ENCODE measurements at places on chromosomes 4 and X.
A peak's percentile ranks its signal among the peaks of the same experiment; 100 is the strongest.

GRCh38 chr4:157795495-157795894 is 377.3 kb downstream of the GASK1B start:
- DNase-seq, result no peak

- no peak for DNase-seq
These were observed 36.4 kb upstream of the CD99 start for GRCh38 chrX:2654436-2655340.

DNA sequence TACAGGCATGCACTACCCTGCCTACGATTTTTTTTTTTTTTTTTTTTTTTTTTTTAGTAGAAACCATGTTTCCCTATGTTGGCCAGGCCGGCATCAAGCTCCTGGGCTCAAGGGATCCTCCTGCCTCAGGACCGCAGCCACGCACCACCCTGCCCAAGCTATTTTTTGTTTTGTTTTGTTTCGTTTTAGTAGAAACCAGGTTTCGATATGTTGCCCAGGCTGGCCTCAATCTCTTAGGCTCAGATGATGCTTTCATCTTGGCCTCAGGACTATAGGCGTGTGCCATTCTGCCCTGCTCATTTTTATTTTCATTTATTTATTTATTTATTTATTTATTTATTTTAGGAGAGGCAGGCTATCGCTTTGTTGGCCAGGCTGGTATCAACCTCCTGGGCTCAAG is 1.2 kb upstream of the SSX3 start:
- no peak for DNase-seq

- DNase-seq, result no peak
These were observed 161.2 kb upstream of the WDFY3 start for GRCh38 chr4:85127653-85128052.

DNA sequence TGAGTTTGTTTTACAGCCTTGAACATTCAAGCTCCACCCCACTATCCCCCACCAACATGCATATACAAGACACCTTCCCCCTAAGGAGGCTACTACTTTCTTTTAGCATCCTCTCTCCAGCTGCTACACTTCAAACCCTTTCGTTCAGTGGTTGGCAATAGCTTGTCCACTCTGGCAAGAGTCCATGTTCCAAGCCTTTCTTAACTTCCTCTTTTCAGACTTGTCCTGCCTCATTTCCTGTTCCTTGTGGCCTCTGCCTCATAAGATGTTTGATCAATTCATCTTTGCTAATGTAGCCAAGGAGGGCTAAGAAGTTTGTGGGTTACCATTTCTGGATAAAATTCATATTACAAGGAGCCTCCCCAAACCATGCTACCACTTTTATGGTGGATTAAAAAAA is 20.8 kb upstream of the ZCCHC12 start:
- DNase-seq, result peak; percentile 77

DNA sequence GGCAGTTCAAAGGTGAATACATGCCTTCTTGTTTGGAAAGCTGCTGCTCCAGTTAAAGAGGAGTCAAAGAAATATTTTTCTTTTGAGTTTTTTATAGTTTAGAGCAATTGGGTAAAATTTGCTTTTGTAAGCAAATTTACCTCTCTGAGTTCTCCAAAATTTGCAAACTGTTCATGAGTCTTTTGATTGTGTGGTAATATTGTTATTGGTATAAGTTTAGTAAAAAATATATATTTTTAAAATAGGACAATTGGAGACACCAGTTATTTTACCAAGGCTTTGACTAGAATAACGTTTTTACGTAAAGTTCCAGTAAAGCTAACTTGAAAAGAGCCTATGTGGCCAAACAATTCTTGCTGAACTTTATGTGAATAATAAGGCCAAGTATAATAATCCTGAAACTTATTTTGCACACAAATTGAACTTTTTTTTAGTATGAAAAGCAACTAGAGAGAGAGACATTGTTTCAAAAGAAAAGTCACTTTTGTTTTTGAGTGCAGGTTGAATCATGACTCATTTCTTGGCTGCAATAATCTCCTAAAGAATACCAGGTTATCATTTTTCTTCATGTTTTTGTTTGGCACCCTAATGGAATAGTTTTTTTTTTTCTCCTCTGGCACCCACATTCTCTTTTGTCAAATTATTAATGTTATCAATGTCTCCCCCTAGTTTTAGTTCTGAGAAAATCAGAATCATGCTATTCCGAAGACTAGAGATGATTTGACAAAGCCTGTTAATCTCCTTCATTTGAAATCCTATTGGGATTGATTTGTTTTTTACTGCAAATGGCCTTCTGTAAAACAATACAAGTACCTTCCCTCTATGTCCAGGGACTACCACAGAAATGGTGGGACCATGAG is 57.1 kb downstream of the UGT2B10 start:
- no peak for DNase-seq

DNA sequence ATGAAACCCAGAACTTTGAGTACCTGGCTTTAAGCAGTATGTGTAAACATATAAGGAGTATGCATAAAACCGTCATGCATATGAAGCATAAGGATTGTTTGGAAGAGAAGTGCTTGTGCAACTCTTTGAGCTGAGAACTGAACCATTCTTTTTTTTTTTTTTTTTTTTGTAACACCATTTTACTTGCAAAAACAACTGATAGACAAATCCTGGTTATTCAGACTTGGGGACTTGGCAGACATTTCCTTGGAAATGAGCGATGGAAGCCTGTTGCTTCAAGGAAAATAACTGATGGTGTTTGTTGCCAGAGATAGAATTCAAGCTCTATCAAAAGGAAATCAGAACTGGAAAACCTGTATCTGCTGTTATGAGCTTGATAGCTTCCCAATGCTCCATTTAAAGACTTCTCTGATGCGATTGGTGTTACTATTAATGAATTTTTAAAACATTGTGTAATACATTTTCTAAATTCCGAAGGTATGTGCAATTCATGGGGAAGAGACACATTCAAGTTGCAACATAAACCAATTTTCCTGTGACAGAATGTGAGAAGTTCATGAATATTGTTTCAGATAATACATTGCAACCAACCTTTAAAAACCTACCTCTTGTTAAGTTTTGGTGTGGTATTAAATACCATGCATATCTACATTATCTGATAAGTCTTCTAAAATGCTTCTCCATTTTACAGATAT is 47.0 kb upstream of the FAT1 start:
- no peak for DNase-seq

DNA sequence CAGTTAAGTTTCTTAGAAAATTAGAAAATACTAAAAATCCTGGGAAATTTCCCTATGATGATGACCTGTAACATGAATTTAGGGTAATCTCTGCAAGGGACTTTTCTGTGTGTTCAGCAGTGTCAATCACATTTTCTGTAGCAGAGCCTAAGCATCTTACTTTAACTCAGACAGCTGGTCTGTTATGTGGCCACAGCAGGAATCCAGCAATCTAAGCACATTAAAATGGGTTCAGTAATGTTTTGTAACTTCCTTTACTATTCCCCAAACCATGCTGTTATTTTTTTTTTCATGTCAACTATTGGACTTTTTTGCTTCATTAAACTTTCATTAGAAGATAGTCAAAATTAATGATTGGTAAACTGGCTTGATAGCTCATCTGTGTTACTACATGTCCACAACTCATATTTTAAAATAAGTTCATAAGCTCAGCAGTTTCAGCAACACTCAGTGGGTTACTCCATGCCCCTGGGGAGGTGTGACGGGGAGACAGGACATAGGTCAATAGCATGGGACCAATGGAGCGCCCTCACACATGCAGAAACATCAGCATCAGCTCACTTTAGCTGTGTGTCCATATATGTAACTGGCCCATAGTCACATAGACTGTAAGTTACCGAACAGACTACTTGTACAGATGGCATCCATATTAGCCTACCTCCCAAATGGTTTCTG is 168.0 kb upstream of the PACRGL start:
- DNase-seq, result no peak

Data from MV-4-11 (cell line).